ENCODE measurements at places on chromosomes 1 and 21.

DNA sequence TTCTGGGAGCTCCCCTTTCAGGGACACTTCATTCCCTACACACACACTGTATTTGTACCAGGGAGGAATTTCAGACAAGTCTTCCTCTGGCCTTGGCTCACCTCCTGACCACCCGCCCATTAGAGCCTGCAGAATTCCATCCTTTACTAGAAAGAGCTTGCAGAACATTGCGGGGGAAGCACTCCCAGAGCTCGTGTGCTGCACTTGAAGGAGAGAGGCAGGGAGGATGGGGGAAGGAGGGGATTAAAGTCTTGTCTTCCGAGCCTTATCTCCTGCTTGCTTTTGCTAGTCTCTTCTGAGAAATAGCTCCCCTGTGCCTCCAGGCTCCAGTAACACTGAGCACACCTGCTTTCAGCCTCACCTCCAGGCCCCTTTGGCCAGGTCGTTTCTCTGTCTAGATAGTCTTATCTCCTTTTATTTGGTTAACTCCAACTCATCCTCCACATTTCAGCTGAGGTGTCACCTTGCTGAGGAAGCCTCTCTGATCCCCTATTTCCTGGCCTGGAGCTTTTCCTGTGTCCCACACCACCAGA, 62.0 kb downstream of the PCNX2 start:
- DNase-seq: no peak

DNA sequence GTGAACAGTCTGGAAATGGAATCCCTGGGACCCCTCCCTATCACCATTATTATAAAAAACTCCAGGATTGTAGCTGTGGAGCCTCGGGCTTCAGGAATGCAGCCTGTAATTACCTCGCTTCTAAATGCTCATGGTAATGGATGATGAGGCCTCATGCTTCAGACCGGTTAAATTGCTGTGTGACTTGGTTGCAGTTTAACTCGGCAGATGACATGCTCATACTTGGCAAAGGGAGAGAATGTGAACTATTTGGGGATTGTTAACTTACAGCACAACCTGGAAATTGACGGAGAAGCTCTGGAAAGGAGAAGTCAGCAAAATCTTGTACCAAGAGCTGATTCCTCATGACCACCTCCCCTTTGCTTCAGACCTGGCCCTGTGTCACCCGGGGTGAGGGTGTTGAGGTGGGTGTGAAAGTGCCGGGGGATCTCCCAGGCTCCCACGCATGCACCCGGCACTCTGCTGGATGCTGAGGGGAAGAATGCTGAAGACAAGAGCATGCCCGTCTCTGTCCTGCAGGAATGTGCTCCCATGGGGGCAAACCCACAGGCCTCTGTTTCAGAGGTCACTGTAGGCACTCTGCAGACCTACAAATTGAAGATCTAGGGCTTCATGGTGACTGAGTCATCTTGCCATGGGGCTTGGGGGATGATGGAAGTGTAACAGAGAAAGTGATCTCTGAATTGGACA, 364.8 kb downstream of the RPS6KC1 start:
- no peak for DNase-seq

DNA sequence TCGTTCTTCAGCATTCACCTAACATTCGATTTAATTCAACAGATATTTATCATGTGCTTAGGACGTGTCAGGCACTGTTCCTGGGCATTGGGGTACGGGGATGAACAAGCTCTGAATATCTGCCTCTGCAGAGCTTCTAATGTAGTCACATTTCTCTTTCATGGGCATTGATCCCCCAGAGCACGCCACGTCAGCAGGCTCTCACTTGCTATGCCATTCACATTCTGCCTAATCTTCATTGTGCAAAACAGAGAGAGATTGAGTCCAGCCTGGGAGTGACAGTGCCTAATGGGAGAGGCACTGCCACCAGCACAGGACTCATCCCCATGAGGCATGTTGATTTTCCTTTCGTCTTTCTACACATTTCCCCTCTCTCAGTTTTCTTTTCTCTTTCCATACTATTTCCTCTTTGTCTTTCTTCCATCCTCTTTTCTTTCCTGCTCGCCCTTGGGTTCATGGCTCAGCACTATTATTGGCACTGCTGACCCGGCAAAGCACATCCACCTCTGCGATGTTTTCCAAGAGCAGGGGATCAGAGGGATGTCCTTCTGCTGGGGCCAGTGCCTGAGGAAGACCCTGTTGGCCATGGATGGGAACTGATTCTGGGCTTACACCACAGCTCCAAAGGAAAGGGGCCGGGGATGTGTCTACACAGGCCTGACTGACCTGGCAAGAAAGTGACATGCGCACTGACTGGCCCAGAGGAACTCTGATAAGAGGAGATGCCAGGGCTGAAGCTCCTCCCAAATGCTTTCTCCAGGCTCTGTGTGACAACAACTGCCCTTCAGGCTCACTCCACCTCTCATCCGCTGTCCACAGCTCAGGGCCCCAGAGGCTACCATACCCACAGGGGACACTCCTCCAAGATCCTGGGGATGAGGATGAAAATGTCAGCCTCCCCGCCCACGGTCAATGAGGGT, 195.9 kb downstream of the TOMM20 start:
- no peak for DNase-seq

GRCh38 chr21:29376556-29376955, 77.8 kb downstream of the BACH1 start:
- DNase-seq: peak; percentile 50

GRCh38 chr1:53089478-53090226, 27.6 kb downstream of the PODN start:
- no peak for DNase-seq

DNA sequence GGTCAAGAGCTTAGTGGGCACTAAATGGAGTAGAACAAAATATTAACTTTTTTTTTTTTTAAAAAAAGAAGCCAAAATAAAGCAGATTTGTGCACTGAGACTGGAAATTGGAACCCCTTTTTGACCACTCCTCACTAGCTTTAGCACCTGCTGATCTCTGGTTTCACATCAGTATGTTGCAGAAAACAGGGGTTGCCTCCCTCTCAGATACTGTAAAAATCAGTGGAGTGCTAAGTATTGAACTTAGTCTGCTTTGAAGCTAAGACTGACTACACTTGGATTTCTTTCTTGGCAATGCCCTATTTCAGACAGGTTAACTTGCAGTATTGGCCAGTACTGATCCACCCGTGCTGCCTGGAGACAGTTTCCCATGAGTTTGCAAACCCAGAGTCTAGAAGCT, 2.7 kb upstream of the KIAA0040 start:
- DNase-seq: no peak

- no peak for DNase-seq
These were observed 331.6 kb upstream of the DUSP10 start for GRCh38 chr1:222073307-222073995.

- no peak for DNase-seq
These were observed 61.1 kb downstream of the XCL1 start for GRCh38 chr1:168637350-168637991.

GRCh38 chr1:3013371-3014049, 7.8 kb upstream of the ACTRT2 start:
- no peak for DNase-seq

DNA sequence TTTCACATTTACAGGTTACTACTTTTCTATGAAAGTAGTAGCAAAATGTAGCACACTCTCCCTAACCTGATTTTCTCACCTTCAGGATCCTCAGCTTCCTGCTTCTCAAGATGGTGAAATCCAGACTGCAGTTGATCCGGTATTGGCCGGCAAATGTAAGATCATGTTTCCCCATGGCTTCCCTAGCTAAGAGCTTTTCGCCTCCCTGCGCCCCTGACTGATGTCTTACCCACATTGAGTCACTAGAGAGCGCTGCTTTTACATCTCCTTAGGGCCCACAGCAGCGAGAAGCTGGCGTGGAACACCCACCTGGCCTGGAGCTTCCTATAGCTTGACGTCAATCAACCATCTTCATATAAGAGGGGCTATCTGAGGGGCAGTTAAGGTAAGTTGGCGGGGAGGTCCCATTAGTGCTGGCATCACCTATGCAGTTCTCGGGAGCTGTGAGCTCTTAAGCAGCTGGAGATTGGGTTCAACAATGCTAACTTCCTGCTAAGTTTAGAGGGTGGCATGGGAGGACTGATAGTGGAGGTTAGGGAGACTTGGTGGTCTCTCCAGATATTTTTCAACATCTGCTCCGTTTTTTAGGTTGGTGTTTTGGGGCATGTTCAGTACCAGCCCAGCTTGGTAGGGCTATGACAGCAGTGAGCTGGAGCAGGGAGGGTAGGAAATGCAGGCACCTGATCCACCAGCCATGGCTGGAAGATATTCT, 5.5 kb downstream of the PTPN7 start:
- peak; percentile 63 for DNase-seq

DNA sequence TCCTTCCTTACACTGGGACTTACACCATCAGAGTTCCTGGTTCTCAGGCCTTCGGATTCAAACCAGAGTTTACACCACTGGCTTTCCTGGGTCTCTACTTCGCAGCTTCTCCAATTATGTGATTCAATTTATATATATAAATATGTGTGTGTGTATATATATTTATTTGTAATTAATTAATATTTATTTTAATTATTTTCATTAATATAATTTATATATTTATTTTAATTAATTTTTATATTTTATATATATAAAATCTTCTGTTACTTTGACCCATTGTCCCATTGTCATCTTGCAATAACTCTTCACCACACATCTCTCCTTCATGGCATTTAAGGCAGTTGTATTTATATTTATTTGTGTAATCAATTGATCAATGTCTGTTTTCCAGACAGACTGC, 28.4 kb upstream of the ST6GALNAC3 start:
- no peak for DNase-seq

DNA sequence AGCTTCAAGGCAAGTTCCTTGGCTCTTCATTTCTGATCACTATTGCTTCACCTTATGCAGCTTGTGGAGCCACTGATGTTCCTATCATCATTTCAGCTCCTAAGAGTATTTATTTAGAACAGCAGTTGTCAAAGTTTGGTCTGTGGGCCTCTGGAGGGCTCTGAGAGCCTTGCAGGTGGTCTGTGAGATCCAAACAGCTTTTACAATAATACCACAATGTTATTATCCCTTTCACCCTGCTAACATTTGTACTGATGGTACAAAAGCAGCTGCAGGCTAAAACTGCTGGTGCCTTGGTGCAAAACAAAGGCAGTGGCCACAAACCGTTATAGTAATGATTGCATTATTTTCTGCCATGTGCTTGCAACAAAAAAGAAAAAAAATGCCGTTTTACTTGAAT, 33.8 kb downstream of the PATJ start:
- no peak for DNase-seq

DNA sequence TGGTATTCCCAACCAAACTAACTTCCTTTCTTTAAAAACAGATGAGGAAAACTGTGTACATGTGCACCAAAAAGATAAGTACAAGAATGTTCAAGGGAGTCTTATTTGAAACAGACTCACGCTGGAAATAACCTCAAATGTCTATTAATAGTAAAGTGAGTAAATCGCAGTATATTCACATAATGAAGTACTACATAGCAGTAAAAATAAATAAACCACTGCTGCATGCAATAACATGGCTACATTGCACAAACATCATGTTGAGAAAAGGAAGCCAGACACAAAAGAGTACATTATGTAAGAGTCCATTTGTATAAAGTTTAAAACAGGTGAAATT, 5.2 kb upstream of the DENND2D start:
- no peak for DNase-seq

- no peak for DNase-seq
These were observed 325.2 kb downstream of the DUSP10 start for GRCh38 chr1:221416723-221417122.

- no peak for DNase-seq
These were observed 18.2 kb downstream of the PHLDA3 start for GRCh38 chr1:201450721-201451291.

DNA sequence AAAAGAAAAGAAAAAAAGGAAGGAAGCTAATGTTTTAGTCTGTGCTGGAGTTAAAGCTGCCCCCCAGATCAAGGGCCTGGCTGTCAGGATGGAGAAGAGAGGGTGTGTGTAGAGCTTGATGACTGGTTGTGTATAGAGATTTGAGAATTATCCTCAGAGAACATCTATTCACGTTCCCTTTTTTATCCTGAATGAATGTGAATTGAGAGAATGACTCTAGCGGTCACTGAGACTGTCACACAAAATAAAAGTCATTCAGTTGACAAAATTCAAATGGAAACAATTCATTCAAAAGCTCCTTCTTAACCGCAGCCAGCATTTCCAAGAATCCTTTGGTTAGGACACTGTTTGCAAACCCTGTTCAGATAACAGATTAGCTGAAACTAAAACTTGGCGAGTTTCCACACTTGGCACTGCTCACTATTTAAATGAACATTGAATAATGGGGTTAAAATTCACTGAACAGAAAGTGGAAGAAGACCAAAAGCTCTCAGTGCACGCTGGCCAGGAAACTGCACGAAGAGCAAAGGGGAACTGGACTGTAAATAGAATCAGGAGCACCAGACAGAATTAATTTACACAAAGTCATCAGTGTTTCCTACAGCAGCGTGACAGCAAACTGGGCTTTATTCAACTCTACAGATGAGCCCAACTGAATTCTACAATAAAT, 13.6 kb upstream of the FAM89A start:
- DNase-seq: no peak

- DNase-seq: no peak
These were observed 2.3 kb downstream of the VASH2 start for GRCh38 chr1:212952641-212952976.

DNA sequence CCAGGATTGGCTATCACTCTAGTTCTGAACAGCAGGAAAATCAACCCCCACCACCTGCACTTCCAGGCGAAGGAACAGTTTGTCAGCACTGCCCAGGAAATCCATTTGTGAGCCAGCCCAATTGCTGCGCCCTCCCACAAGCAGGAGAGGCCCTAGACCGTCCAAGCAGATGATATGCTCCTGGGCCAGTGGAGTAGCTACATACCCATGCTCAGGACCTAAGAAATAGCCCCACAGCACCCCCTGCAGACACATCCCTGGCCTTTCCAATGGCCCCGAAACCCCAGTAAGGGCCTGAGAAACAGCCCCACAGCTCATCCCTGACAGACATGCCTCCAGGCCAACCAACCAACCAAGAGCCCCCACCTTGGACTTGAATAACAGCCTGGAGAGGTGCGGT, 111.5 kb upstream of the ZC3H11B start:
- no peak for DNase-seq

GRCh38 chr1:108830119-108831008, 26.5 kb downstream of the AKNAD1 start:
- no peak for DNase-seq

GRCh38 chr1:119870917-119871596, 25.3 kb downstream of the ADAM30 start:
- DNase-seq: peak; percentile 28

DNA sequence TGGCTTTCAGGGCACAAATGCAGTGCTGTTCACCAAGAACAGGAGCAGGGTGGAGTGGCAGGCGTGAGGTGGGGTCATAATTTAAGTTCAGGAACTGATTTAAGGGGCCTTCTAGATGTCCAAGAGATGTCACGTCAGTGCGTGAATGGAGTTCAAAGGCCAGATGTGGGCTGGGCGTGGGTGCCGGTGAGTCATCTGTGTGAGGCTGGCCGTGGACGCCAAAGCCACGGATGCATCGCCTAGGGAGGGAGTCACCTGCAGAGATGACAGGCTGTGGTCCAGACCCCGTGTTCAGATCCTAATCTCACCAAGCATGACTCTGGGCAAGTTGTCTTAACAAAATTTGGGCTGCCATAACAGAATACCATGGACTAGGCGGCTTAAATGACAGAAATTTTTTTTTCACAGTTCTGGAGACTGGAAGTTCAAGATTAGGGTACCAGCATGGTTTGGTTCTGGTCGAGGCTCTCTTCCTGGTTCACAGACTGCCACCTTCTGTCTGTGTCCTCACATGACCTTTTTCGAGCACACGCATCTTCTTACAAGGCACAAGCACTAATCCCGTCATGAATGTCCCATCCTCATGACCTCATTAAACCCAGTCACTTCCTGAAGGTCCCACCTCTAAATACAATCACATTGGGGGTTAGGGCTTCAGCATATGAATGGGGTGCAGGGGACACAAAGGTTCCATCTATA, 109.6 kb downstream of the PRDM2 start:
- DNase-seq: peak; percentile 32
